Effector memory CD8-positive, alpha-beta T cell (primary cell): ENCODE measurements at places on chromosomes 5 and 9.

DNA sequence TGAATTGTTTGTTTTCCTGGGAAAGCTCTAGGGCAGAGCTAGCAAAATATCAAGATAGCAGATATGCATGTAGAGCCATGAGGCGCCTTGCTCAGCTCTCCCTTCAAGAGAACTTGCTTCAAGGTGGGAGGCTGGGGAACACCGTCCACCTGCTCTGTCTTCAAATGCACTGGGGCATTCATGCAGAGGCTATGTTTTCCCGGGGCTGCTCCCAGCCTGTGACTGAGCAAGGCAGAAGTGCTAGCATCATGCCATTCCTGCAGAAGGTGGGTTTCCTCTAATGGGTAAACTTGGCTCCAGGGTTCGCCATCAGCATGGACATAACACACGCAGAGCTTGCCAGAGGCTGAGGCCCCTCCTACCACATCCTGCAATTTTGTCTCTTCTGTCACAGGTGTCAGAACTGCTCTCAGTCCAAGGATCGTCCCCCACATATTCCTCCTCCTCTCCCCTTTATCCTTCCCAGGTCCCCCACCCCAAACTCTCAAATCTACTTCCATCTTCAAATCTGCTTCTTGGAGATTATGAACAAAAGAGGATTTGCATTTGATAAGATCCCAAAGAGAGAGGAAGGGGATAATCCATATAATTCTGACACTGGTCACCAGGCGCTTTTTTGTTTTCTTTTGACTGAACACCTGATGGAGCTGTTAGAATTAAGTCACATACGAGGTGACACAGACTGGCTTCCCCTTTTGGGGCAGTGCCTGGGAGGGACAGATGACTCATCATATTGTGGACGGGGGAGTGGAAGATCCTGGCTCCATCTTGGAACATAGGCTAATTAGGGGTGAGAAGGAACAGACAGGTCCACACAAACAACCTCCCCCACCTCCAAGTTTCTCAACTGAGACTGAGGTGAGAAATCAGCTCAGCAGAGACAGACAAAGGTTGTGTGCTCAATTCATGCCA, 85.0 kb upstream of the TAF11L2 start:
- no peak for DNase-seq
- H3K36me3 ChIP-seq = no peaks in the 10 kb centered on the region
- no peaks in the 10 kb centered on the region for H3K4me1 ChIP-seq
- H3K4me3 ChIP-seq = no peak overlapping the region
- no peaks in the 10 kb centered on the region for H3K27me3 ChIP-seq
- H3K27ac ChIP-seq = no peak overlapping the region

DNA sequence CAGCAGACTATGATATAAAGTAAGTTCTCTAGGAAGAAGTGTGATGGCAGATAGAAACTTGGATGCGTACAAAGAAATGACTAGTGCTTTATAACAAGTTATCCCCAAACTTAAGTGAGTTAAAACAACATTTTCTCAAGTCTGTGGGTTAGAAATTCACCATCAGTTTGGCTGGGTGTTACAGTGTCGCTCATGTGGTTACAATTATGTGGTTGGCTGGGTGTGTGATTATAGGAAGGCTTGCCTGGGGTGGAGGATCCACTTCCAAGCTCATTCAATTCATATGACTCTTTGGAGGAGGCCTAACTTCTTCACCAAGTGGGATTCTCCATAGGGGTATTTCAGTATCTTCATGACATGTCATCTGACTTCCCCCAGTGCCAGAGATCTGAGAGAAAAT, 10.3 kb upstream of the C9orf40 start:
- DNase-seq = no peak
- H3K4me3 ChIP-seq = no peak overlapping the region
- H3K27me3 ChIP-seq = no peaks in the 10 kb centered on the region
- H3K4me1 ChIP-seq = peaks cover 10% of the 10 kb centered on the region
- H3K36me3 ChIP-seq = peaks cover 7% of the 10 kb centered on the region

DNA sequence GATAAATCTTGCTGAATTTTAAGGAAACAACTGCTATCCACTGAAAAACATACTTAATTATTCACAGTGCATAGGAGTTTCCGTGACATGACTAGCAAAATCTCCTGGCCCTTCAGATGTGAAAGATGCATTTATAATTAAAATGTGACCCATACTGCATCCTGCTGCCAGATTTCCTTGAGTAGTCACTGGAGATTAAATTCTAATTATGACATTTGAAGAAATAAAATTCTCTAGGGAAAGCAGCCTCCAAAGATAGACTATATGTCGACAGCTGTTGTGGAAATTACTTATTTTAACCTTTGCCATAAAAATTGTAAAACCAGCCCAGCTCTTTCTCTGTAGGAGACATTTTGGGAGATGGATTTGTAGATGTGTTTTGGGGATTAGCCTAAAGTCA, 193.6 kb upstream of the SMC2 start:
- no peaks in the 10 kb centered on the region for H3K4me1 ChIP-seq
- H3K36me3 ChIP-seq = no peaks in the 10 kb centered on the region
- DNase-seq = no peak
- no peak overlapping the region for H3K4me3 ChIP-seq

GRCh38 chr9:89234205-89235067, 55.8 kb upstream of the SHC3 start:
- no peak overlapping the region for H3K4me3 ChIP-seq
- H3K36me3 ChIP-seq = no peaks in the 10 kb centered on the region
- no peak overlapping the region for H3K27ac ChIP-seq
- peaks cover 9% of the 10 kb centered on the region for H3K4me1 ChIP-seq
- DNase-seq = no peak

GRCh38 chr9:133606708-133607025, 2.5 kb downstream of the FAM163B start:
- peaks cover 59% of the 10 kb centered on the region for H3K27me3 ChIP-seq
- no peak for DNase-seq
- H3K4me3 ChIP-seq = no peak overlapping the region
- no peaks in the 10 kb centered on the region for H3K4me1 ChIP-seq
- no peaks in the 10 kb centered on the region for H3K36me3 ChIP-seq

DNA sequence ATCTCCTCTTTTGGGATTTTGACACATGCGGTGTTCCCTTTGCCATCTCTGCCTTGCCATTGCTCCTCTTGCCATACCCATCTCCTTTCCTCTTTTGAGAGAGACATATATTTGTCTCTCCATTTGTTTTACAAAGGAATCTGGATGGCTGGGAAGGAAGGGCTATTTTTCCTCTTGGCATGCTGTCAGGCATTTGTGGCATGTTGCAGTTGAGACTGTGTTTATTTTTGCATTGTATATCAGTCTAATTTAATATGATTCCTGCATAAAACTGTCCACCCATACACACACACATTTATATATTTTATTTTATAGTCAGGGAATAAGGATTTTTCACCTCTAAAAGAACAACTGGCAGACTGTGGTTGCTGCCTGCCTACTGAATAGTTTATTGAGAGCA, 1105.8 kb upstream of the SEMA6A start:
- H3K4me3 ChIP-seq = no peak overlapping the region
- H3K36me3 ChIP-seq = no peaks in the 10 kb centered on the region
- no peak for DNase-seq
- no peaks in the 10 kb centered on the region for H3K4me1 ChIP-seq
- H3K27ac ChIP-seq = no peak overlapping the region

- no peak for DNase-seq
- H3K27ac ChIP-seq = no peak overlapping the region
- H3K27me3 ChIP-seq = no peaks in the 10 kb centered on the region
- H3K36me3 ChIP-seq = peaks cover 3% of the 10 kb centered on the region
- no peak overlapping the region for H3K4me3 ChIP-seq
- H3K4me1 ChIP-seq = peaks cover 39% of the 10 kb centered on the region
Observed at GRCh38 chr5:119078861-119079260, 8.0 kb downstream of the DMXL1 start.

DNA sequence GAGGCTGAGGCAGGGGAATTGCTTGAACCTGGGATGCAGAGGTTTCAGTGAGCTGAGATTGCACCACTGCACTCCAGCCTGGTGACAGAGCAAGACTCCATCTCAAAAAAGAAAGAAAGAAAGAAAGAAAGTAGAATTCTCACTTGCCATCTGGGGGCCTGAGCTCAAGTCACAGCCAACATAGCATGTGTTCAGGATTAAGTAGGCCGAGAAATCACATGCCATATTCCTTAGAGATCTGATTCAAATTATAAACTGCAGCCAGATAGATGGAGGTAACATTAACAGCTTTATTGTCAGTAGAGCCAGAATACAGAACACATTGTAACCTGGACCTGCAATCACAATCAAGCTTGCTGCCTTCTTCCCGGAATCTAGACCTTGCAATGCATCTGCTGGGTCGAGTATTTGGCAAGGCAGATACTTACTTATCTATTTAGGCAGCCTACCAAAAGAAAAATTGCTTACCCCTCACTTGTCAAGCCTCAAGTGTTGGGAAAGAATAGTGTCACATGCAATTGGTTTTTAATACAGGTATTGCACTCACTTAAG, 173.7 kb downstream of the CPLANE1 start:
- no peaks in the 10 kb centered on the region for H3K27me3 ChIP-seq
- no peak for DNase-seq
- no peak overlapping the region for H3K27ac ChIP-seq
- peaks cover 3% of the 10 kb centered on the region for H3K36me3 ChIP-seq
- H3K4me3 ChIP-seq = no peak overlapping the region
